ENCODE measurements at places on chromosomes 7 and 10.

DNA sequence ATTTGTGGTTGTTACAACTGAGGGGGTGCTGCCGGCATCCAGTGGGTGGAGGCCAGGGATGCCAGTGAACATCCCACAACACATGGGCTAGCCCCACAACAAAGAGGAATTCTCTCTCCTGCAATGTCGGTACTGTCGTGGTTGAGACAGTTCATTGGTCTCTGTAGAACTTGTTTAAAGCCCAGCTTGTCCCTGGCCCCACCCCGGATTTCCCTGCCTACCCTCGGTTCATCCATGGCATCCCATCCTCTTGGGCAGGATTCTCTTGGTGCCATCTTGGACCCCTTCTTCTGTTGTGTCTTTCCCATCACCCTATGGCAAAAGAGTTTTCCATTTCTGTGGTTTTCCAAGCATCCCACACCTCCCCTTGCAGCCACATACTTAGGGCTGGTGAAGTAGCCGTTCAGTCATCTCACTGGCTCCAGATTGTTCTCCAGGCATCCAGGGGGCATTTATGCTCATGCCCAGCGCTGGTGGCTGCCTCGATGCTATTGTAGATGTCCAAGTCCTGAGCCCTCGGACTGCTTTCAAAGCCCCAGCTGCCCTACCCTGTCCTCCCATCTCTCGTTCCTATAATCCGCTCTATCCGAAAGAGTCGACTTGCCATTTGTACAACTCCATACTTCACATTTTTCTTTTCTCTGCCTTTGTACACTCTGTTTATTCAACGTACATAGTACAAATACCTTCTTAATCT lies 39.2 kb downstream of the MGMT start:
- no peak for DNase-seq

GRCh38 chr10:71755179-71755879 lies 18.0 kb downstream of the VSIR start:
- no peak for DNase-seq

DNA sequence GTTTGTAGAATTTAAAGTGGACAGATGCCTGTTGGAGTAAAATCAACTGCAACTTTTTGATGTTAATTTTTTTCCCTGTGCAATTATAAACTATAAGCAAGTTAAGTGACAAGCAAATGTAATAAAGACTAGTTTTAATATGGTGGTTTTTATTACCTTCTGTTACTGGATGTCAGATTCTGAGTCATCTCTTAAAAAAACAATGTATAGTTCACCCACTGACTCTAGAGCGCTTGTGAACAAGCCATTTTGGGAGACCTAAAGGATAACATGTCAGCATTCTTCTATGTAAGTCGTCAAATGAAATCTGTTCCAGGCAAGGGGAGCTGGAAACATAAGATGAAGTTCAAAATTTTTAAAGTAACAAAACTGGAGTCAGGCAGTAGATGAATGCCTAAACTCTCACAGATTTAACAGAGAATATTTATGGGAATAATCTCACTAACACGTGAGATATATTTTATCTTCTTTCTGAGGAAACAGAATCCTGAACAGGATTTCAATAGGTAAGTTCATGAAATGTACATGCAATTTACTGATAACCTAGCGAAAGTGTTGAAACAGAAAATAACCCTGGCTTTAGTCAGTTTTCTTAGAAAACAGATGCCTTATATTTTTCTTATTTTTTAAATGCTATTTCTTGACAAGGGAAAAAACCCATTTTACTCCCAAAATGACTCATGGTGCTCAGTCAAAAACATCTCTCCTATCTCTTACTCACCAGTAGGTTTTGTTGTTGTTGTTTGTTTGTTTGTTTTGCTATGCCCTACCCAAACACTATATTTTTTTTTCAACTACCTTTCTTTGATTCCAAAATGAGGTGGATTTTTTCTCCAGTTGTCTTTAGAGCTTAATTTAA lies 91.7 kb downstream of the SLC39A12 start:
- peak; percentile 79 for DNase-seq

- DNase-seq: no peak
Observed at GRCh38 chr7:114997487-114998404, 75.9 kb downstream of the MDFIC start.

- no peak for DNase-seq
Observed at GRCh38 chr10:29611781-29612381, 22.9 kb downstream of the SVIL start.

GRCh38 chr7:128827971-128828711 lies 2.1 kb upstream of the FLNC start:
- DNase-seq: no peak

DNA sequence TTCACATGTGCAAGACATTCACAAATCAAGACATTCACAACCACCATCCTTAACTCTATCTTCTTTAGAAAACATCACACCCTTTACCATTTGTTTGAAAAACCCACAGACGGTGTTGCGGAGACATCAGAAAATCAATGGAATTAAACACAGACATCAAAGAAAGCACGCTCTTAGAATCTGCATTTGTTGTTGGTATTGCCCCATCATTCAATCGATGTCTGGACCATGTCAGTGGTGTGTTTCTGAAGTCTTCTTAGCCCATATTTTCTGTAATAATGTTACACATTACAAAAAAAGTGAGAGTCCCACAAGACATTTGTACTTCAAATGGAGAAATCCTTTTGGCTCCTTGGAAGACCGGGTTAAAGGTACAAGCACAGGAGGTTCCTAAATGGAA lies 173.9 kb upstream of the AOAH start:
- DNase-seq: no peak

DNA sequence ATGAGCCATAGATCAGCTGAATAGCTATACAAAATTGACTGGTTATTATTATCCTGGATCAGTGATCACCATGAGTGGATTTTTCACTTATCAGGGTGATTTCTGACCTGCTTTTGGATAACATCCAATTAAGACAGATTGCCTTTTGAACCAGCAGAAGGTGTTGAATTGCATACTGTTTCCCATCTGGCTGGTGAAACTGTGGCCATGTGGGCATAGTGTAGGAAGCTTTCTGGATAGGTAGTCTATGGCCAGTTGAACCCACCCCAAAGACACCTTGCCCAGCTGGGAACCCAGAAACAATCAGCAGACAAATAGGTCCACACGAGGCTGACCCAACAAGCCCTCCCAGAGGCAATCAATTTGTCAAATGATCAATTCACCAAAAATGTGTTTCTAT lies 29.3 kb downstream of the DNAJC12 start:
- no peak for DNase-seq

- no peak for DNase-seq
Observed at GRCh38 chr10:22685926-22686325, 28.5 kb downstream of the PIP4K2A start.

DNA sequence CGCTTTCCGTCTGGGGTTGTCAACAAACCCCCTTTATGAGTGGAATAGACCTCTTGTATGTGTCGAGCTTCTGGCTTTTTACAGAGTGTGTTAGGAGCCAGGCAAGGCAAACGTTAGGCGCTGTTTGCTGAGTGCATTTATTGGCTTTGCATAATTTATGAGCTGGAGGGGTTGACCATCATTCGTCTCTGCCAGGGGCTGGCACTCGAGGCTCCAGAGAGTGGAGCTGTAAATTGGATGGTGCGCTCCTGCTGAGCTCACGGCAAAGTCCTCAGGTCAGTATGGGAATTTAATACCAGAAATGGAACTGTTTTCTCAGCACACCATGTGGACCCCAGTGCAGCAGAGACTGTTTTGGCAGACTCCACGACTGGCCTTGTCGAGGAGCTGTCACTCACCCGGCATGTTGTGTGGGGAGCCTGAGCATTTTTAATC lies 699.4 kb upstream of the GALNT17 start:
- no peak for DNase-seq

GRCh38 chr10:115604627-115605026 lies 511.5 kb downstream of the ATRNL1 start:
- DNase-seq: peak; percentile 4

DNA sequence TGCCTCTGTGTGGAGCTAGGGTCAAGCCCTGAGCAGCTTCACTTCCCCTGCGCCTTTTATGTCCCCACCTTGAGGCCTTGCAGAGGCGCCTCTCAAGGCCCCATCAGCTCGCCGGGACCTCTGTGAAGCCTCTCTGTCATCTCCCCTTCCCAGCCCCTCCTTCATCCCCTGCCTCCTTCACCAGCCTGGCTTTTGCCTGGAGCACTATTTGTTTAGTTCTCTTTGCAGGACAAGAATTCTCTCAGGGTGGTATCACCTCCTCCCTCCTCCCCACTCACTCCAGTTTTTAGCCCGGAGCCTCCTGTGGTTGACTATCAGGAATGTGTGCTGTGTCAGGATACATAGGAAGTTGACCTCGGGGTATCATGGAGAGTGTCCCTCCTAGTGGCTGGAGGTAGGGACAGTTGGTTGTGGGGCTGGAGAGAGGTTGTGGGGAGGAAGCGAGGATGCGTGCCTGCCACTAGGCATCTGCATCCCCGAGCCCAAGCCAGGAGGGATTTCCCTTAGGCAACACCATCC lies 89.8 kb upstream of the ANLN start:
- DNase-seq: no peak

DNA sequence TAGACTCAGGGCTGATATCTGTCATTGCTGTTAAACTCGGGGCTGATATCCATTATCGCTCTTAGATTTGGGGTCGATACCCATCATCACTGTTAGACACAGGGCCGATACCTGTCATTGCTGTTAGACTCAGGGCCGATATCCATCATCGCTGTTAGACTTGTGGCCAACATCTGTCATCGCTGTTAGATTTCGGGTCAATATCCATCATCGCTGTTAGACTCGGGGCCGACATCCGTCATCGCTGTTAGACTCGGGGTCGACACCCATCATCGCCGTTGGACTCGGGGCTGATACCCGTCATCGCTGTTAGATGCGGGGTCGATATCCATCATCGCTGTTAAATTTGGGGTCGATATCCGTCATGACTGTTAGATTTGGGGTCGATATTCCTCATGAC lies 54.8 kb downstream of the BEND7 start:
- no peak for DNase-seq

GRCh38 chr10:36089790-36090440 lies 447.8 kb upstream of the FZD8 start:
- no peak for DNase-seq

- no peak for DNase-seq
Observed at GRCh38 chr10:64648915-64649314, 1127.7 kb downstream of the REEP3 start.

DNA sequence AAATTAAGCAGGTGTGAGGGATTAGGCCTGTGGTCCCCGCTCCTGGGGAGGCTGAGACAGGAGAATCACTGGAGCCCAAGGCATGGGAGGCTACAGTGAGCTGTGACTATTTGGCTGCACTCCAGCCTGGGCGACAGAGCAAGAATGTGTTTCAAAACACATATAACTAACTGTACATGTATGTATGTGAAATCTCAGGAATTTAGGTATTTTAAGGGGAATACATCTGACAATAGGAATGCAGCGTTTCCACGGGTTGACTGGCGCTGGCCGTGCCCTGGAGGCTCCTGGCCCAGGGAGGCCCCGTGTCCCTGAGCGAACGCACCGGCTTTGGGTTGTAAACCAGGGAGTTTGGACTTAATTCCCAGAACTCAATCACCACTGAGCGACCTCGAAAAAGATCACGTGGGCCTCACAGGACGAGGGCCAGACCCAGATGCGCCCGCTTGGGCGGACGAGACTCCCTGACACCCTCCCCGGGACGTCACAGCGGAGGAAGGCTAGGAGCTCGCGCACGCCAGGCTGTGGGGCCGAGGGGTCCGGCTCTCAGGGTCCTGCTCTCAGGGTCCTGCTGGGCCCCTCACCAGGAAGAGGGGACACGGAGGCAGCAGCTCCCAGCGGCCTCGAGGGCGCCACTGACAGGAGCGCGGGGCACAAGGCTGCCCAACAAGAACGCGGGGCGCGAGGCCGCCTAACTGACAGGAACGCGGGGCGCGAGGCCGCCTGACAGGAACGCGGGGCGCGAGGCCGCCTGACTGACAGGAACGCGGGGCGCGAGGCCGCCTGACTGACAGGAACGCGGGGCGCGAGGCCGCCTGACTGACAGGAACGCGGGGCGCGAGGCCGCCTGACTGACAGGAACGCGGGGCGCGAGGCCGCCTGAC lies 18.4 kb downstream of the PTPRN2 start:
- DNase-seq: no peak

DNA sequence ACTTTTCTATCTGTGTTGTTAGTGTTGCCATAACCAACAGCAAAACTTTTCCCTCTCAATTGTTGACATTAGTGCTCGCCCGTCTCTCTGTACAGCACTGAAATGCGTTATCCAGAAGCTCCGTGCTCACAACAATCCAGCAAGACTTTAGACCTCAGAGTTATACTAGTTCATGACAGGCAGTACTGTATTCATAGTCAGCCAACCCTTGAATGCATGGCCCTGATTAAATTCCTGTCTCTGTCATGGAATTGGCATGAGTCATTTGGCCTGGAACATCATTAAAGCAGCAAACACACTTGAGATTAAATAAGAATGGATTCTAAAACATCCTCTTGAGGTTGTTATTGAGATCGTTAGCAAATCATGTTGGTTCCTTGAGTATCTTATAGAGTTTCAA lies 405.5 kb upstream of the C7orf33 start:
- DNase-seq: no peak

GRCh38 chr10:83373671-83374070 lies 765.6 kb upstream of the GHITM start:
- DNase-seq: no peak
